Central memory CD4-positive, alpha-beta T cell (primary cell): ENCODE measurements at places on chromosomes 5 and 9.

DNA sequence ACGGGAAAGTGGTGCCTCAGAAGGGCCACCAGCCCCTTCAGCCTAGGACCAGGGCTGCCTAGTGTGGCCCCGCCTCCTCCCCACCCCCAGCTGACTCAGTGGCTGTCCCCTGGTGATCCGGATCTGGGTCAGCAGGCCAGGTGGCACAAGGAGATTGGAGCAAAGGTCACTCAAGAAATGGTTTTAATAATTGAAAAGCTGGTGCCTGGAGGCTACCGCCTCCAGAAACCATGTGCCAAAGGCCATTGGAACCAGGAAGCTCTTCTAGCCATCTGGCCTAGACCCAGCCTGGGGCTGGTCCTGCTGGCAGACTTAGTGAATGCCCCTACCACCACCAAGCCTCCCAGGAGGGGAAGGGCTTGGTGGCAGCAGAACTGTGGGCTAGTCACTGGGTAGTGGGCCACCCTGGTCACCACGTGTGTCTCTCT lies 1.5 kb downstream of the ST6GALNAC4 start:
- no peak for DNase-seq

GRCh38 chr5:178244576-178244975 lies 12.0 kb upstream of the PHYKPL start:
- no peak for DNase-seq

- no peak for DNase-seq
Observed at GRCh38 chr9:69573651-69574050, 98.5 kb downstream of the APBA1 start.

GRCh38 chr5:41509399-41510175 lies 814 bp downstream of the PLCXD3 start:
- no peak for DNase-seq

DNA sequence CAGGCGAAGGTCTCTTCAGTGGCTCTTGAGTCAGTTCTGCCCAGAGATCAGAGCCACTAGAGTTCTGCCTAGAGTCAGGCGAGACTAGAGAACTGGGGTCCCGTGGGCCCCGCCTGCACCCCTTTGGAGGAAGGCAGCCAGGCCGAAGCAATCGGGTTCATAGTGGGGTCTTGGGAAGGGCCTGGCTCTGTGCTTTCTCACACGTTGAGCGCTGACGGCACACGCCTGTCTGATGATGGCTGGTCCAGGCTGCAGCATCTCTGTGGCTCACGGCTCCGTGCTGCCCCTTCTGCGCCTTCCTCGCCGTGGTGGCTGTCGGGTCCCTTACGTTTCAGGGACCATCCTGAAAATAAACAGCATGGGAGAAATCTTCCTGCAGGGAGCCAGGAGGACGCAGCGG lies 78.3 kb upstream of the RNU6ATAC start:
- no peak for DNase-seq

DNA sequence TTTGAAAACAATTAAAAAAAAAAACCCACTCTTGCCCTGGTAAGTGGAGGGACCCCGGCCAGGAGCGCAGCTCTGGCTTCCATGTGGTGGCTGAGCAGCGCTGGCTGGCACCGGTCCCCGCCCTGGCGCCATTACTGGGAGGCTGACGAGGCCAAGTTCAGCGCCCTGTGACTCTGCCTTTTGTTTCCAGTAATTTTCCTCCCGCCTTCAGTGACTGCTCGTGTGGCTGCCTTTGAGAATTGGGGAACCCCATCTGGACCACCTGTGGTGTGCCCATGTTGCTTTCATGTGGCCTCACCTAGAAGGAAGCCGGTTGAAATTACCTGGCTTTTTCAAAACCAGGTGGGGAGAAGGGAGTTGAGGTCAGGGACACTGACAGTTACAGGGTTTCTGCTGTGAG lies 136.1 kb downstream of the GAPVD1 start:
- DNase-seq: no peak

DNA sequence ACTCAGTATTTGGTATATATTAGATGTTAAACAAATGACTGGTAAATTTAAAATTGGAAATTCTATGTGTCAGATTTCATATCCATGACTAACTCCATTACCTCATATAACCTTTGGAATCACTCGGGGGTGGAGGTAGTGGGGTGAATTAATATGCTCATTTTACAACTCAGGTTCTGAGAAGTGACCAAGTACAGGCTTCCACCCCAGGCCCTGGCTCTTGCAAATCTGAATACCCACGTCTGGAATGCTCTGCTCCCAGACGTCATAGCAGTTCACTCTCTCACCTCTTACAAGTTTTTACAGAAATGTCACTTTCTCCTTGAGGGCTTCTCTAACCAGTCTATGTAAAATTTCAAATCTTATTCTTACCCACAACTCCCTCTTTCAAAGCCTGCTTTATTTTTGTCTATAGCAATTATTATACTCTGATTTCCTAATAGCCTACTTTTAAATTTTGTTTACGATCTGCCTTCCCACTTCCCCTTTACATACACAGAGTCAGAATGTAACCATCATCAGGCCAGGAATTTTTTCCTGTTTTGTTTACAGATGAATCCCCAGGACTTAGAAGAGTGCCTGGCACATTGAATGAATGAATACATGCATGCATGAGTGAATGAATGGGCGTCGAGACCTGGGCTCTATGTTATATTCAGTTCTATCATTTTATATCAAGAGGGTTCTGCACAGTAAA lies 134.1 kb upstream of the IFNE start:
- no peak for DNase-seq

DNA sequence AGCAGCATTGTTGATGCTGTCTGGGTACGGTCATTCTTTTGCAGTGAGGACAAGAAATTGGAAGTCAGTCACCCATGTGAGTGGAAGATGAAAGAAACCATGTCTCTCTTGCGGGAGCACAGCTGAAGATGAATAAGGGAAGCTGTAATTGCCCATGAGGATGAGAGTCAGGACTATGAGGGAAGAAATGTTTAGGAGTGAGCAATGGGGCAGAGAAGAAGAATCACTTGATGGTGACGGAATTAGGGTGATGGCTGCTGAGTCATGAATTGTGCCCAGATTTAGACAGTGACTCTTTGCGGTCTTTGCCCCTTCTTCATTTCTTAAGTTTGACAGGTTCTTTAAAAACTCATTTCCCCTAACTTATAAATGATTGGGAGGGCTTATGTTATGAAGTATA lies 183.3 kb downstream of the MAST4 start:
- DNase-seq: no peak

DNA sequence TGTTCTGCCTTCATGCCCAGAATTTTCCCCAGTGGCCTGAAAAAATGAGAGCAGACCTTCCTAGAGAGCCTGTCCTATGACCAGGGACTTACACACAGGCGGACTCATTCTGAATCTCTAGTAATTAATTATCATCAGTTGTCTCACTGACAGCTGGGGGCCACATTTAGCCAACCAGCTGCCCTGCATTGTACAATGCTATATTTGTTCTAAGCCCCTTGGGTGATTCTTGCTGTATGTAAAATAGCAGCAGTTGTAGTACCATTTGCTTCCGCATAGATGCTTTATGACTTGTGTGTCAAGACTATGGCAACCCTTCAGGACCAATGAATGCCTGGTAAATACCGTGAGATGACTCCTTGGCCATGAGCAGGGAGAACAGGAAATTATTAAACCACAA lies 415.4 kb upstream of the SEMA6A start:
- no peak for DNase-seq

GRCh38 chr5:165460911-165461310 lies 1955.5 kb downstream of the MAT2B start:
- DNase-seq: no peak

- no peak for DNase-seq
Observed at GRCh38 chr5:162091336-162091735, 23.8 kb downstream of the GABRG2 start.

GRCh38 chr9:34862836-34863235 lies 95.2 kb upstream of the PHF24 start:
- no peak for DNase-seq

DNA sequence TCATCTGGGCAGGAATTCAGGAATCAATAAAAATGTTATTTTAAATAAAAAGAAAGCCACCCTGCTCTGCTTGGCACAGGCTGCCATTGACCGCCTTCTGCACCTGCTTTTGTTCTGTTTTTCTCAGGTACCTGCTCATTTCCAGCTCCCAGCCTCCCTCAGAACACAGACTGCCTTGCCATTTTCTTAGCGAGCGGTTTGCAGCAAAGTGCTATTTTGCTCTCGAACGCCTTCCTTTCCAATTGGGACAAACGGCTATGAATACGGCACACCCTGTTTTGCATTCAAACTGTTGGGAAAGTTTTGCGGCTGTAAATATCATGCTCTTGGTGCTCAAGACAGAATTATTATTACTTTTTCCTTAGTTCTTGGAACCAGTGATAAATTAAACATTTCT lies 25.1 kb upstream of the FCN1 start:
- no peak for DNase-seq

- no peak for DNase-seq
Observed at GRCh38 chr5:99926463-99926862, 608.7 kb upstream of the FAM174A start.

GRCh38 chr5:20522905-20523482 lies 535.0 kb upstream of the CDH18 start:
- no peak for DNase-seq

GRCh38 chr9:12920437-12920836 lies 145.6 kb downstream of the LURAP1L start:
- DNase-seq: no peak

DNA sequence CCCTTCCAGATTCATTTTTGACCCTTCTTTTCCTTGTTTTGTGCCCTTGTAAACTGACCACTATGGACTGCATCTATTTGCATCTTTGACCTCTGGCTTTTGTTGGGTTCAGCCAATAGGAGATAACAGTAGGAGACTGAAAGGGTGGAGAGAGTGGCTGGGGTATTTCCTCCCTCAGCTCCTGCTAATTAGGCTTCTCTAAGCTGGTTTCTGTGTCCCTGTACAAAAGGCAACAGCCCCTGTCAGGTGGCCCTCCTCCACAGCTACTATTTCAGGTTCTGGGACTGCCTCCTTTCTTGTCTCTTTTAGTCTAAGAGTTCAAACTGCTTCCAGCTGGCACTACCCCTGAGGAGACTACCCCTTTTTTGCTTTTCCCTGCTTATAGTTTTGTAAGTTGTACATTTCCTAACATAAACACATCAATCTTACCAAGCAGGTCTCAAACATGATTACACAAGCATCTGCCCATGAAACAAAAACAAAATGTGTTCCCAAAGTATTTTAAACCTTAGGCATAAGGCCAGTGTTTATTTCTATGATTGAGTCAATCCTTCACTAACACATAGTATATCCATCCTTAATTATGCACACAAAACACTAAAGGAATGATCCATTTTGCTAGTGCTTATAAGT lies 262.0 kb upstream of the TRPM3 start:
- no peak for DNase-seq

GRCh38 chr5:15008476-15008875 lies 136.9 kb upstream of the ANKH start:
- DNase-seq: no peak

- DNase-seq: peak; percentile 15
Observed at GRCh38 chr9:127786773-127787104, 905 bp downstream of the CDK9 start.

GRCh38 chr9:131167146-131167692 lies 41.8 kb downstream of the NUP214 start:
- DNase-seq: no peak

DNA sequence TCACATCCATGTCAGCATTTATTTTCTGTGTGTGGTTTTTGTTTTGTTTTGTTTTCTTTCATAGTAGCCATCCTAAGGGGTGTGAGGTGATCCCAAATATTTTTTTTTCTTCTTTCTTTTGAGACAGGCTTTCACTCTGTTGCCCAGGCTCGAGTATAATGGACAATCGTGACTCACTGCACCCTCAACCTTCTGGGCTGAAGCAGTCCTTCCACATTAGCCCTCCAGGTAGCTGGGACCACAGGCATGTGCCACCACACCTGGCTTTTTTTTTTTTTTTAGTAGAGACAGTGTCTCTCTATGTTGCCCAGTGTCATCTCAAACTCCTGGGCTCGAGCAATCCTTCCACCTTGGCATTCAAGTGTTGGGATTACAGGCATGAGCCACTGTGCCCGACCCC lies 59.1 kb downstream of the CDC42SE2 start:
- DNase-seq: no peak

DNA sequence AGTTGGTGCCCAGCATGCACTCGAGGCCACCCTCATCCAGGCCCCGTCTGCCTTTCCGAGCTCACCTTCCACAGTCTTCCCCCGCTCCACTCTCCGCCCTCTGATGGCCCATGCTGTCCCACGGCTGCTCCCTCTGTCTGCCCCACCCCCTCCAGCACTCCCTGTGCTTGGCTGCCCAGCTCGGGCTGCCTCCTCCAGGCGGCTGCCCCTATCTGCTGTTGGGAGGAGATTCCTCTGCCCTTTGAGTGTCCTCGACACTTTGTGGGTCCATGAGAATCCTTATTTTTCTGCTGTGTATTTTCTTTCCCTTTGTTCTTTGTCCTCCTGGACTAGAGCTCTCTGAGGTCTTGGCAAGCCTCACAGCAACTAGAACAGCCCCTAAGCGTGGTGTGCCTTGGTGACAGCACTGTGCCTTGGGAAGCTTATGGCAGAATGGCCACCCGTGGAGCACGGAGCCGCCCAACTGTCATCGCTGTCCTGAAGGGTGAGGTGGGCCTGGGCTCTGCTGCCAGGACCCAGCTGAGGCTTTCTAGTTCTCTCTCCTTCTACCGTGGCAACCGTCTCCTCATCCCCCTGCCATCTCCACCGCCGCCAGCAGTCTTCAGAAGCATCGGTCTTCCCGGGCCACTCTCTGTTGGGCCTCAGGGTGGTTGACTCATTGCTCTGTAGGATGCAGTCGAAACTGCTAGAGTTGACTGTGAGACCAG lies 5.2 kb downstream of the NTMT1 start:
- DNase-seq: no peak

GRCh38 chr9:23380821-23381220 lies 445.2 kb downstream of the ELAVL2 start:
- DNase-seq: no peak

DNA sequence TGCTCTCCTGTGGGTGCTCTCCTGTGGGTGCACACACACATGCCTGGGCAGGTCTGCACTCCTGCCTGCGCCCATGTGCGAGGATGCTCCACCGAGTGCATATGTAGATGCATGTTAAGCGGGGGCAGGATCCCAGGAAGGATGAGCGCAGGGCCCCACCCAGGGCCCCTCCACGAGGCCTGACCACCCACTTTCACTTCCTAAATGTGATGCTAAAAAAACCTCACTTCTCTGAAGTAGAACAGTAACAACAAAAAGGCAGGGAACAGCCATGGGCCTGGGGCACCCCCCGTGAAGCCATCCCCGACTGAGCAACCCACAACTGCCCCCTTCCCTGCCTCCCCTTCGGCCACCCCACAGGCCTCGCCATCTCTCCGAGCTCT lies 48.2 kb upstream of the SARDH start:
- no peak for DNase-seq

- DNase-seq: no peak
Observed at GRCh38 chr9:26748449-26749058, 144.0 kb downstream of the CAAP1 start.

- DNase-seq: no peak
Observed at GRCh38 chr9:82721593-82721992, 341.3 kb downstream of the RASEF start.

- DNase-seq: no peak
Observed at GRCh38 chr9:101791938-101792337, 53.5 kb upstream of the GRIN3A start.

DNA sequence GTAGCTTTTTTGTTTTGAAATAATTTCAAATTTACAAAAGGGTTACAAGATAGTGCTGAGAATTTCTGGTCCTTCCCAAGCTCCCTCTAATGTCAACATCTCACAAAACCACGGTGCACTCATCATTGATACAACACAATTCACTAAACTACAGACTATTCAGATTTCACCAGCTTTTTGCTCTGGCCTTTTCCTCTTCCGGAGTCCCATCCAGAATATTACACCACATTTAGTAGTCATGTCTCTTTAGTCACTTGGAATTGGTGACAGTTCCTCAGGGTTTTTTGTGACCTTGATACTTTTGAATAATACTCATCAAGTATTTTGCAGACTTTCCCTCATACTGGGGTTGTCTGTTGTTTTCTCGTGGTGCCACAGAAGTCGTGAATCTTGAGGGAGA lies 484.0 kb downstream of the GADD45G start:
- DNase-seq: no peak
